ENCODE measurements at places on chromosomes 3 and 15.

GRCh38 chr15:78618064-78618463, 2.7 kb downstream of the CHRNA3 start:
- no peak overlapping the region for H3K4me3 ChIP-seq
- no peak overlapping the region for H3K27ac ChIP-seq
- H3K27me3 ChIP-seq, result peaks cover 44% of the 10 kb centered on the region
- no peaks in the 10 kb centered on the region for H3K36me3 ChIP-seq
- no peaks in the 10 kb centered on the region for H3K4me1 ChIP-seq

DNA sequence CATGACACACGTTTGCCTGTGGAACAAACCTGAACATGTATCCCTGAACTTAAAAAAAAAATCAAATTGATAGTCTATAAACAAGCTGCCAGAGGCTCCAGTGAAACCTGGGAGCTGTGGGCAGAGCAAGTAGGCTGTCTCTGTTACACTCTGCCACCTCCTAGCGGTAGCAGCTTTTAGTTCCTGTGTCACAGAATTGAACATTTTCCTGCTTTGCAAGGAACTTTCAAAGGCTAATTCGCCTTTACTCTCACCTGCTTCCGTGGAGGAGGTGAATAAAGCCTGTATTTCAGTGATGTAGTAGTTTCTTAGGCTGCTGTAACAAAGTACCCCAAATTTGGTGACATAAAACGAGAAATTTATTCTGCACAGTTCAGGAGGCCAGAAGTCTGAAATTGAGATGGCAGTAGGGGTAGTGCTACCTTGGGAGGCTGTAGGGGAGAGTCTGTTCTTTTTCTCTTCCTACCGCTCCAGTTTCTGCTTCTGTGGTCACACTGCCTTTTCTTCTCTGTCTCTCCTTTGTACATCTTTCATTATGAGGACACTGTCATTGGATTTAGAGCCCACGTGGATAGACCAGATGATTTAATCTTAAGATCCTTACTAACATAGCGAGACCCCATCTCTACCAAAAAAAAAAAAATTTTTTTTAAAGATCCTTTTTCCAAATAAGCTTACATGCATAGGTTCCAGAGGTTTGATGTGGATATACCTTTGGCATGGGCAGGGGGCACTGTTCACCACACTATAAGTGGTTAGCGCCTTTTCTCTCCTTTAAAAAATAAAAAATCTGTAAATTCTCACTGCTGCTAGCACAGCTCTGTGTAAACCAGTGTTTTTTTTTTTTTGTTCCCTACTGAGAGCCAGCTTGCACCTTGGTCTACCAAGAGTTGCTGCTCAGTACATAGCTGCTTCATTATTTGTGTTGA, 25.3 kb downstream of the FBXO22 start:
- H3K27ac ChIP-seq, result no peak overlapping the region
- DNase-seq, result no peak
- no peaks in the 10 kb centered on the region for H3K27me3 ChIP-seq

DNA sequence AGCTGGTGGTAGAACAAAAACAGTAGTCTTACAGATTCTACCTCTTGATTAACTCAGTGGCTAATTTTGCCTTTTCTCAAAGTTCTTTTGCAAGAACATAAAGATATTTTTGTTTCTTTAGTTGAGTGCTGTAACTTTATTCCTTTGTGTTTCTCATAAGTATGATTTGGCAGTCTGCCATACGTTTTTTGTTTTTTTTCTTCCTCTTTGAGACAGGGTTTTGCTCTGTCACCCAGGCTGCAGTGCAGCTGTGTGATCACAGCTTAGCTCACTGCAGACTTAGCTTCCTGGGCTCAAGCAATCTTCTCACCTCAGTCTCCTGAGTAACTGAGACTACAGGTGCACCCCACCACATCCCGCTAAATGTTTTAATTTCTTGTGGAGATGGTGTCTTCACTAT, 22.4 kb downstream of the B3GNT5 start:
- H3K4me3 ChIP-seq, result no peak overlapping the region
- DNase-seq, result no peak
- H3K36me3 ChIP-seq, result peaks cover 3% of the 10 kb centered on the region
- no peak overlapping the region for H3K27ac ChIP-seq
- H3K27me3 ChIP-seq, result no peaks in the 10 kb centered on the region

- no peak overlapping the region for H3K4me3 ChIP-seq
- peaks cover 6% of the 10 kb centered on the region for H3K36me3 ChIP-seq
- no peaks in the 10 kb centered on the region for H3K27me3 ChIP-seq
- H3K4me1 ChIP-seq, result no peaks in the 10 kb centered on the region
Observed at GRCh38 chr3:43046583-43046982, 59.3 kb downstream of the POMGNT2 start.

DNA sequence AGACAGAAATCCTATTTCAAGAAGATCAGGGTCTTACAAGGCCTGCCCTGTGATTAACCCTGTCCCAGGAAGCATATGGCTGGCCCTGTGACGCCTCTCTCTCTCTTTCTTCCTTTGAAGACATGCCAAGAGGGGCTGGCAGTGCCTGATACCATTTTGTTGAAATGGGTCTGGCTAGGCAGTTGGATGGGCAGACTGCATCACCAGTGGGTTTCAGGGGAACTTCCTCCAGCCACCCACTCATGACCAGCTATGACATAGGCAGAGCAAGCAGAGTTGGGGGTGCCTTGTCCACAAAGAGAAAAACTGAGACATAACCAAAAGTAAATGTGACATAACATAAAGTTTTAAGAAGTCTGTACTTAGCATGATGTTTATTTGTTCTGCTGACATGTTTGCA, 31.4 kb upstream of the MANF start:
- no peak overlapping the region for H3K27ac ChIP-seq
- no peak overlapping the region for H3K4me3 ChIP-seq
- no peaks in the 10 kb centered on the region for H3K27me3 ChIP-seq
- DNase-seq, result no peak
- peaks cover 15% of the 10 kb centered on the region for H3K4me1 ChIP-seq

- no peaks in the 10 kb centered on the region for H3K36me3 ChIP-seq
- no peaks in the 10 kb centered on the region for H3K27me3 ChIP-seq
- H3K27ac ChIP-seq, result peak overlapping the region; percentile 15
- peaks cover 22% of the 10 kb centered on the region for H3K4me1 ChIP-seq
- peak overlapping the region; percentile 87 for H3K4me3 ChIP-seq
Observed at GRCh38 chr15:73686781-73687256, 2.6 kb downstream of the CD276 start.

GRCh38 chr3:49266410-49267095, 10.5 kb downstream of the C3orf62 start:
- H3K36me3 ChIP-seq, result peaks cover 8% of the 10 kb centered on the region
- no peaks in the 10 kb centered on the region for H3K27me3 ChIP-seq
- DNase-seq, result no peak
- no peaks in the 10 kb centered on the region for H3K4me1 ChIP-seq

- no peaks in the 10 kb centered on the region for H3K4me1 ChIP-seq
- no peak overlapping the region for H3K27ac ChIP-seq
- no peaks in the 10 kb centered on the region for H3K36me3 ChIP-seq
- no peak for DNase-seq
Observed at GRCh38 chr15:73322665-73323373, 45.9 kb downstream of the HCN4 start.

DNA sequence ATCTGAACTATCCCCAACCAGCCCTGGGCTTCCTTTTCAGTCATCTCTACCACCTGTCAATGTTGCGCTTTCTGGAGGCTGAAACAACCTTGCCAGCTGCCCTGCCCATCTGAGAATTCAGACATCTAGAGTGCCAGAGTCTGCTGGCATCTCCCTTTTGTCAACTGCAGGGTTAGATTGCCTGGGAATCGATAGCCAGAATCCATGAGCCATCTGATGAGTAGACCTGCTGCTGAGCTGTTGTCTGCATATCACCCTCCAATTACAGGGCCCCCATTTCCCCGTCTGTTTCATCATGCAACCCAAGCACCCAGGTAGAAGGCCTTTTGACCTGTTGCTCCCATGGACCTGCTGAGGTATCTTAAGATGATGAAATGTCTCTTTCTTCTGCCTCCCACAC, 280.1 kb downstream of the EPHB1 start:
- no peaks in the 10 kb centered on the region for H3K27me3 ChIP-seq
- H3K36me3 ChIP-seq, result no peaks in the 10 kb centered on the region
- no peak overlapping the region for H3K4me3 ChIP-seq
- no peak overlapping the region for H3K27ac ChIP-seq
- H3K4me1 ChIP-seq, result no peaks in the 10 kb centered on the region

DNA sequence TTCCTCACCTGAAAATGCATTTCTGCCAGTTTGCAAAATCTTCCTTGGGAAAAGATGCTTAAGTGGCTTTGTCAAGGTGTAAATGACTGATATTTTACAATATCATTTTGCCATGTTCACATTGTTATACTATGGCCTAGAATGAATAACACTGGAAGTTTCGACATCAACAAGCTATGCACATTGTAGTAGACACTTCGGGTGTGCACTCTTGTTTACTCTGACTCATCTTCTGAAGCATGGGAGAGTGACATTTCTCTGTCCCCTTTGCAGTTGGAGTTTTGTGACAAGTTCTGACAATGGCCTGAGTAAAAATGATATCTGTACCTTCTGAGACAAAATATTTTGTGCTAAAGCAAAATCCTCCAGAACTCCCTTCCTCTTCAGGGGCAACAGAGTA, 567.0 kb upstream of the RGMA start:
- H3K36me3 ChIP-seq, result no peaks in the 10 kb centered on the region
- H3K4me1 ChIP-seq, result no peaks in the 10 kb centered on the region
- H3K27ac ChIP-seq, result no peak overlapping the region
- no peak overlapping the region for H3K4me3 ChIP-seq
- DNase-seq, result no peak

DNA sequence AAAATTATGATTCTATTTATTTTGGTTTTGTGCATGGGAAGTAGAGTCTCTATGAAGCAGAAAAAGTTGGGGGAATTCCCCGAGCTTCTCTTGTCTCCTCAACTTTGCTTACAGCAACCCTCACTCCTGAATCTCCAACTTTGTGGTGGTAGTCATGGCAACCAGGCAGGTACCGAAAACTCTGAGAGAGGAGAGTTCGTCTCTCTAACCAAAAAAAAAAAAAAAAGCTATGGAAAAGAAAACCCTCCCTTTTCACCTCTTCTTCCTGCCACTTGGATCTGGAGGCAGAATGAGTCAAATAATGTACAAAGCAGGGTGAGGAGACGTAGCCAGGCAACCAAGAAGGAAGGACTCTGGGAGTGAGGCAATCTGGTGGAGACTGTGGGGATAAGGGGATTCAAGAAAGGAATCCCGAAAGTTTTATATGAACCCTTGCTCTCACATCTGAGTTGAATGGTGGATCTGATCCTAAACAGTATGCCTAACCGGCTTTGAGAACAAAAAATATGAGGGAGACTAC, 108.1 kb downstream of the PLOD2 start:
- no peaks in the 10 kb centered on the region for H3K4me1 ChIP-seq
- no peaks in the 10 kb centered on the region for H3K27me3 ChIP-seq
- H3K4me3 ChIP-seq, result no peak overlapping the region
- DNase-seq, result no peak
- H3K36me3 ChIP-seq, result no peaks in the 10 kb centered on the region

DNA sequence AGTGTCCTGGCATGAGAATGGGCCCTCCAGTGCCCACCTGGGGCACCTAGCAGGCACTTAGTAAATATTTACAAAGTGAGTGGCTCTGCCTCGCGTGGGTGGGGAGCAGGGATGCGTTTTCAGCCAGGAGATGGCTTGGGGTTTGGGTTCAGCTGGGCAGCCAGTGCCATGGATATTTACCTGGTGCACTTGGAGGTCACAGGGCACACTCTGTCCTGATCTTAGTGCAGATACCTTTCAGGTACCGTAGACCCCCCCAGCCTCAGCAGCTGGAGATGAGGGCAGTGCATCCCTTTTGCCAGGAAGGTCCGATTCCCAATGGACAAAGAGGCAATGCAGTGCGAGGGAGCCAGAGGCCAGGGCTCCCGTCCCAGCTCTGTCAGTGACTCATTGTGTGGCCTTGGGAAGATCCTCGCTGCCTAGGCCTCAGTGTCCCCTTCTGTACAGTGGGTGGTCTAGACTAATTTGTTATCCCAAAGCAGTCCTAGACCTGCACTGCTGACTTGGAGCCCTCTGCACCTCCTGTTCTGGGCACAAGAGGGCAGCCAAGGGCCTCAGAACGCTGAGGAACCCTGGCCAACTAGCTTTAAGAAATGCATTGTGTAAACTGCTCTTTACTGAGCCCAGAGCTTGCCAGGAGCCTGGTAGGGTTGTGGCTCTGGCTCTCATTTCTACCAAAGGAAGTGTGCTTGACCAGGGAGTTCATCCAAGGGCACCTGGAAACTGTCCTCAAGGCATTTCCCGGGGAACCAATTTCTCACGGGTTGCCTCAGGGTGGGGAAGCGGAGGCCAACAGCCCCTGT, 16.0 kb downstream of the HDAC11 start:
- H3K27me3 ChIP-seq, result no peaks in the 10 kb centered on the region
- no peaks in the 10 kb centered on the region for H3K4me1 ChIP-seq
- no peak overlapping the region for H3K4me3 ChIP-seq
- no peaks in the 10 kb centered on the region for H3K36me3 ChIP-seq
- peak; percentile 68 for DNase-seq

GRCh38 chr15:101065570-101066221, 146.5 kb downstream of the LRRK1 start:
- peaks cover 16% of the 10 kb centered on the region for H3K4me1 ChIP-seq
- no peaks in the 10 kb centered on the region for H3K27me3 ChIP-seq
- H3K4me3 ChIP-seq, result no peak overlapping the region

DNA sequence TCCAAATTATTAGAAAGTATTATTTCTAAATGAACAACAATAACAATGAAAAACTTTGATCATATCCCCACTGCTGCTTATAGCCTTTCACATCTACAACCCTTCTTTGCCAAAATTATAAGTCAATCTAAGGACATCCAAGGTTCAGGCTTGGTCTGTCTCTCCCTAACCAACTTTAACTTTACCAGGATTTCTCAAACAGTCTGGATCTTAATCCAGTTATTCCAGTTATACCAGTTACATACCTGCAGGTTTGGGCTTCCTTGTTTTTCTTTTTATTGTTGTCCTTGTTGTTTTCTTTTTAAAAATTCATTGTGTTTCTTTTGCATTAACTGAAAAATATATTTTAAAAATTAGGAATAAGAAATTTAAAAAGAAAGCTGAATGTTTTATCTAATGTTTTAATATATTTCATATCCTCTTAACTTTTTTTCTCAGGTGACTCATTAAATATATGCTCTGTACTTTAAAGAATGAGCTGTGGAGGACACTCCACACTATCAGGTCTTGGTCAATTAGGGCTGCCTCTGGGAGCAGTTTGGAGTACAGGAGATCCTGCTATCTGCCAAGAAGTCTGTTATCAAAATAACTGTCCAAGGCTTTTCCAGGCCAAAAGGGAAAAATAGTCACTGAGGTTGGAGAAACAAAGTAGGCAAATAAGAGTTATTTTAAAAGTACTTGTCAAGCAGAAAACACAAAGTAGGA, 421.4 kb downstream of the EPHA6 start:
- DNase-seq, result no peak
- no peaks in the 10 kb centered on the region for H3K27me3 ChIP-seq
- H3K36me3 ChIP-seq, result no peaks in the 10 kb centered on the region
- H3K27ac ChIP-seq, result no peak overlapping the region

Data from progenitor cell of endocrine pancreas (in vitro differentiated cells).